ENCODE measurements at places on chromosomes 12 and 14.
A peak's percentile ranks its signal among the peaks of the same experiment; 100 is the strongest.

GRCh38 chr14:101243587-101244338, 317.5 kb upstream of the DIO3 start:
- no peak for DNase-seq

DNA sequence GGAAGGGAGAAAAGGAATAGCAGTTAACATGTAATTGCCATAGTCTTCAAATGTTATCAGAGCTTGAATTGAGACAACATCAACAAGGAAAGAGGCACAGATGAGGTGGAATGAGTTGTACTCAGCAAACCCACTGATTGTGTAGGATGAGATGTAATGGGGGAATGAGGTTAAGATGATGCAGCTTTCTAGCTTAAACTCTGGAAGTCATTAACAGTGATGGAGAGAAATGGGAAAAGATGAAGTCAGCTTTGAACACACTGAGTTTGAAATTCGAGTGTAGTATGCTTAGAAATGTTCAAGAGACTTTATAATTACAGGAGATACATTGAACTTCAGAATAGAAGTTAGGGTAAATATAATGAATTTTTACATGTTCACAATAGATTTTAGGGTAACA, 106.9 kb downstream of the PRKD1 start:
- DNase-seq: no peak

DNA sequence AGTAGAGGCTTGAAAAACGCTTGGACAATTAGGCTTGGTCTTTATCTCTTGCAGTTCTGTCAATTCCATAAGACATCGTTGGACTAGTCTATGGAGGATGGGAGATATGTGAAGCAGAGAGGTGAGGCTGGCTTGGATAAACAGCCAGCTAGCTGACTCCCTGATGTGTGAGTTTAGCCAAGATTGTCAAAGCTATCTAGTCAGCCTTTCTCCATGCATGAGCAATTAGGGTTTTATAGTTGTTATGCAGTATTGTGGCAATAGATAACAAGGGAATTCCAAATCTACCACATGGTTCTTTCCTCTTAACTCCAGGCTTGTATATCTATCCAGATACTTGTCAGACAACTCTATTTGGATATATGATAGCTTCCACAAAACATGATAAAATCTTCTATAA, 153.6 kb upstream of the NRXN3 start:
- DNase-seq: no peak

DNA sequence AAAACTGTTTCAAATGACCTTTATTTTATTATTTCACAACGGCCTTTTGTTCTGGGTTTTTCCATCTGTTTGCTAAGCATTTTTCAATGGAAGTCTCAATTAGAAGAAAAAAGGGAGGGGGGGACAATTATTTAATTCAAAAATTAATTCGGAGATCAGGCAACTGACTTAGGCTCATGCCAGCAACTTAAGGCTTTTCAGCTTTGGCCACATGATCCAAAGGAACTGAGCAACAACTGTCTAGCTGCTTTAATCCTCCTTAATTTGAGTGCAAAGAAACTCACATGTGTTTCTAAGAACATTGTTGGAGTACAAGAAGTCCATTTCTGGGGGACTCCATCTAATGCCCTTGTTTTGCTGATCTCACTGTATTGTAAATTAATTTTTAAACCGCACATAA, 188.0 kb downstream of the EXOC5 start:
- DNase-seq: no peak

GRCh38 chr12:43282106-43282505, 269.9 kb downstream of the ADAMTS20 start:
- peak; percentile 24 for DNase-seq

- DNase-seq: no peak
Measured at GRCh38 chr12:46374310-46374709, 1.7 kb upstream of the SLC38A2 start.

DNA sequence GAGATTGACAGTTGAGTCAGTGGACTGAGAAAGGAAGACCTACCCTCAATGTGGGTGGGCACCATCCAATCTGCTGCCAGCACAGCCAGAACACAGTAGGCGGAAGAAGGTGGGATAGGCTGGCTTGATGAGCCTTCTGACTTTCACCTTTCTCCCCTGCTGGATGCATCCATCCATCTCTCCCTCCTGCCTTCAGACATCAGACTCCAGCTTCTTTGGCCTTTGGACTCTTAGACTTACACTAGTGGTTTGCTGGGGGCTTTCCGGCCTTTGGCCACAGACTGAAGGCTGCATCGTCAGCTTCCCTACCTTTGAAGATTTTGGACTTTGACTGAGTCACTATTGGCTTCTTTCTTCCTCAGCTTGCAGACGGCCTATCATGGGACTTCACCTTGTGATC, 456.5 kb upstream of the MIS18BP1 start:
- DNase-seq: peak; percentile 9

DNA sequence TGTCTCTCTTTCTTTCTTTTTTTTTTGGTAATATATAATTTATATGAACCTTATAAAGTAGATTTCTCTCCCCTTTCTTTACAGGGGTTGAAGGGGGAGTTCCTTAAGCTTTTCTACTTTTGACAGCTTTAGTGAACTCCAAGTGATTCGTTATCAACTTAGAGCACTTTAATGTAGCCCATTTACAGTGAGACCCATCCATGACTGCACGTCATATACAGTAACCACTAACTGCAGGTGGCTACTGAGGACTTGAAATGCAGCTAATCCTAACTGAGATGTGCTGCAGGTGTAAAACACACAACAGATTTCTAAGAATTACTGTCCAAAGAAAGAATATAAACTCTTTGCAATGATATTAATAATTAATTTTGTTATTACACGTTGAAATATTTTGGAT, 582 bp downstream of the LRRIQ1 start:
- DNase-seq: no peak

DNA sequence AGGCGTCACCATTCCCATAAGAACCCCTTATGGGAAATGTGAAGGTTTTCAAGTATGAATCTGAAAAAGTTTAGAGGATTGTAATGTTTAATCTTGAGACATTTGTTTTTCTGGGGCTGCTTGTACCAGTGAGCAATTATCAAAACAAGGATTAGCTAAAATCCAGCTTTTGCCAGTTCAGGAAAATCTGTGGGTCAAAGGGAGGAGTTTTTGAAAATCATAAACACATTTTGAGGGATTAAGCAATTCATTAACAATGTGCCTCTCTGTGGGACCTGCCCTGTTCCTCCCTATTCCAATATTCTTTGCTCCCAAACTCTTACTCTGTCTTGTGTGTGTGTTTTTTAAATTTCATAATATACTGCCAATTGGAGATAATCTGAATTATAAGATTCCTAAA, 11.7 kb upstream of the DAAM1 start:
- DNase-seq: no peak

GRCh38 chr12:41302979-41303403, 114.9 kb downstream of the PDZRN4 start:
- DNase-seq: no peak

DNA sequence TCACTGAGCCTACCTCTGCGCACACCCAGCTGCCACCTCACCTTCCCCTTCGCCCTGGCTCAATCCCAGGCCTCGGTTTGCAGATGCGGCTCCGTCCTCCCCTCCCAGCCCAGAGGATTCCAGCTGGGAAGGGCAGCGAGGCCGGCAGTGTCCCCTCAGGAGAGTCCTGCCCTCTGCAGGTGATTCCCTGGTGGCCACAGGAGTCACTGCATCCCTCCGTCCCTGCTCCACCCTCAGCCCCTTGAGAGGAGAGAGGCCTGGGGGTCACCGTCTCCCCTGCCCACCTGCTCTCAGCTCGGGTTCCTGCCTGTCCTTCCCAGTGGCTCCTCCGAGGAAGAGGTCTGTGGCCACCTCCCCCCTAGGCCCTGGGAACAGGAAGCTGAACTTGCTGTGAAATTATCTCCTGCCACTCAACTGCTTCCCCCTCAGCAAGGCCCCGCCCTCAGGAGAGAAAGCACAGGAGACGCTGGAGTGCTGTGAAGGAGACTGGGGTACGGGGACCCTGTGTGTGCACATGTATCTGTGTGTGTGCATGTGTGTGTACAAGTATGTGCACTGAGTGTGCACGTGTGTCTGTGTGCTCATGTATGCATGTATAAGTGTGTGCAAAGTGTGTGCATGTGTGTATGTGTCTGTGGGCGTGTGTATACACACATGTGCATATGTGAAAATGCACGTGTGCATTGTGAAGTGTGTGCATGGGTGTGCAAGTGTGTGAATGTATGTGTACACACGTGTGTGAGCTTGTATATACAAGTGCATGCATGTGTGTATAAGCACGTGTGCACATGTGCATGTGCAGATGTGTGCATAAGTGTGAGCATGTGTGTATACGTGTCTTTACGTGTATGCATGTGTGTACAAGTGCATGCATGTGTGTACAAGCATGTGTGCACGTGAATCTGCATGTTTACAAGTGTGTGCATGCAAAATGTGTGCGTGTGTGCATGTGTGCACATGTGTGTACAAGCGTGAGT, 13.2 kb upstream of the GALNT9 start:
- no peak for DNase-seq

- no peak for DNase-seq
Measured at GRCh38 chr12:116881325-116881876, at the start of gene HRK. TSS of gene HRK (minus strand) at chr12:116881441. CDS start at chr12:116881307, 134 bp downstream.

DNA sequence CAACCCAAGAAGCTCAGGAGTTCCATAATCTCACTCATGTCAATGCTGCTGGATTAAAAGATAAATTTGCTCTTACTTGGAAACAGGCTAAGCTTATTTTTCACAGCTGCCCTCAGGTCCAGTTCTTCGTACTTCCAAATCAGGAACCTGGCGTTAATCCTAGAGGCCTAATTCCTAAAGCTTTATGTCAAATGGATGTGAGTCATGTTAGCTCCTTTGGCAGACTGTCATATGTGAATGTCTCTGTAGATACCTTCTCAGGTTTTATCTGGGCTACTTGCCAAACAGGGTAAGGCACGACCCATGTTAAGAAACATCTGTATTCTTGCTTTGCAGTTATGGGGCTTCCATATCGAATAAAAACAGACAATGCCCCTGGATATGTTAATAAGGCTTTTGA, 504.6 kb downstream of the ALG10 start:
- DNase-seq: no peak

DNA sequence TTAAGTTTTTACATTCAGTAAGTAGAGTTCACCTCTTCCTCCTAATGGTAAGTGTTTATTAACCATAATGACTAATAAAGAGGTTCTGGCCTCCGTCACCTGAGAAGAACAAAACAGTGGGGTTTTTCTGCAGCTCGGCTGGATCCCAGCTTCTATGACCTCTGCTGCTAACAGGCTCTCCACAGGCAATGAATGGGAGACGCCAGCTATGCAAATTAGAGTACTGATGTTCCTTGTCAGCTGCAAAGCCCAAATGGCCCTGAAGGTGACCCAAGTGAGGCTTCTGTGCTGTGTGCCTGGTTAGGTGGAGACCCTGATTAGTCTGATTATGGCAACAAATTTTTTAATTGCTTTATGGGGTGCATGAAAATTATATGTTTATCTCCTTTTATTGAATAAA, 218.1 kb downstream of the APAF1 start:
- DNase-seq: no peak

GRCh38 chr12:30985814-30986452, 59.4 kb downstream of the TSPAN11 start:
- peak; percentile 76 for DNase-seq

DNA sequence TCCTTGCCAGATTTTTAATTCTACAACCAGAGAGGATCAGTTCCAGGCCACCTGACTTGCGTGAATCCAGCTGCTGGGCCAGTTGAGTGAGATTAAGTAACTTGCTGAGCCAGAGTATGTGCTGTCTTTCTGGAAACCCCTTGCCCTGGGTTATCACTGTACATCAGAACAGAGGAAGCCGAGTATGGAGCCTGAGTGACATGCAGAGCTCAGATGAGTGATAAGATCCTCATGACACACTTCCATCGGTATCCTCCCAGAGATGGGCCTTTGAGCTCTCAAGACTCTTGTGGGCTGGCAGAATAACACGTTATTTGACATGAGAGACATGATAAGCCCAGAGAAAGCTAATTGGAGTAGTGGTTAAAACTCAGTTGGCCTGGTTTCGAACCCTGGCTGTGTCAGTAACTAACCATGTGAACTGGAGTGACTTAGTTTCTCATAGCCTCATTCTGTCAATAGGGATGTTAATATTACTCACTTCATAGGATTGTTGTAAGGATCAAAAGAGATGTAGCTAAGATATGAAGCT, 388.1 kb downstream of the ZFP36L1 start:
- DNase-seq: peak; percentile 23

- DNase-seq: peak; percentile 48
Measured at GRCh38 chr14:54312166-54312801, 84.5 kb upstream of the CDKN3 start.

GRCh38 chr12:131929581-131930456, 743 bp downstream of the PUS1 start:
- peak; percentile 50 for DNase-seq

GRCh38 chr12:24488091-24488596, 460.8 kb downstream of the BCAT1 start:
- DNase-seq: no peak

DNA sequence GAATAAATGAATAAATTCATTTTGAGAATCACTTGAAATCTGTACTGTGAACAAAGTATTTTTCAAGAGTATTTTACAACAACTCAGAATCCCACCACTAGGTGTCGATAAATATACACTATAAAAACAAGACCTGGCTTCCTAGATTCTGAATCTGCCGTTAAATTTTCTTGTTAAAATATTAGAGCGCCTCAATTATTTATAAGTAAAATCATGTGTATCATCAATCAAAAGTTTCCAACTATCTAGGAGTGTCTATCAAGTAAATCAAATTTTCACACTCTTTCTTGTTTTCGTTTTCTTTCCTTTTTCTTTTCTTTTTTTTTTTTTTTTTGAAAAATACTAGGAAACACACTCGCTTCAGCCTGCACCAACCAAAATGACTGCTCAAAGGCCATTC, 179.2 kb upstream of the DCN start:
- DNase-seq: peak; percentile 71

DNA sequence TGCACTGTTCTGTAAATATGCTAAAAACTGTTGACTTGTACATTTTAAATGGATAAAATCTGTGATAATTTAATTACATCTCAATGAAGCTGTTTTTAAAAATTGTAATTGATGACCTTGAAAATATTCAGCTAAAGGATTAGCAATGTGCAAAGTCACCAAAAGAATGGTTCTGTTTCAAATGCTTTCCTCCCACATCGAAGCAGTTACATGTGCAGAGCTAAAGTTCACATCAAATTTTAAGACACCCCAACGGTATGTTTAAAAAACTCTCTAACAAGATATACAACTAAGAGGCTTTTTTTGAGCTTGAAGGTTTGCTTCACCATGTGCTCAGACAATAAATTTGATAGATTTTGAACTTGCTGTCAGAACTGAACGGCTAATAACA, 114.6 kb upstream of the KRAS start:
- DNase-seq: no peak

GRCh38 chr14:55968741-55969140, 149.5 kb upstream of the PELI2 start:
- DNase-seq: no peak

GRCh38 chr14:92982956-92983355, 60.0 kb downstream of the CHGA start:
- DNase-seq: no peak

- peak; percentile 85 for DNase-seq
Measured at GRCh38 chr14:59189786-59190368, 1.4 kb downstream of the DAAM1 start.

- DNase-seq: no peak
Measured at GRCh38 chr12:124213666-124214347, 81.1 kb upstream of the RFLNA start.

- DNase-seq: no peak
Measured at GRCh38 chr12:110744151-110744571, 1.5 kb upstream of the PPP1CC start.

GRCh38 chr14:25102788-25103187, 52.8 kb upstream of the STXBP6 start:
- DNase-seq: no peak

Data from hepatocyte (in vitro differentiated cells).